ENCODE measurements at places on chromosomes 7 and 10.

- no peak for DNase-seq
Observed at GRCh38 chr10:121574519-121575166, 23.6 kb downstream of the FGFR2 start.

- no peak for DNase-seq
Observed at GRCh38 chr10:4101918-4102654, 317.1 kb upstream of the KLF6 start.

DNA sequence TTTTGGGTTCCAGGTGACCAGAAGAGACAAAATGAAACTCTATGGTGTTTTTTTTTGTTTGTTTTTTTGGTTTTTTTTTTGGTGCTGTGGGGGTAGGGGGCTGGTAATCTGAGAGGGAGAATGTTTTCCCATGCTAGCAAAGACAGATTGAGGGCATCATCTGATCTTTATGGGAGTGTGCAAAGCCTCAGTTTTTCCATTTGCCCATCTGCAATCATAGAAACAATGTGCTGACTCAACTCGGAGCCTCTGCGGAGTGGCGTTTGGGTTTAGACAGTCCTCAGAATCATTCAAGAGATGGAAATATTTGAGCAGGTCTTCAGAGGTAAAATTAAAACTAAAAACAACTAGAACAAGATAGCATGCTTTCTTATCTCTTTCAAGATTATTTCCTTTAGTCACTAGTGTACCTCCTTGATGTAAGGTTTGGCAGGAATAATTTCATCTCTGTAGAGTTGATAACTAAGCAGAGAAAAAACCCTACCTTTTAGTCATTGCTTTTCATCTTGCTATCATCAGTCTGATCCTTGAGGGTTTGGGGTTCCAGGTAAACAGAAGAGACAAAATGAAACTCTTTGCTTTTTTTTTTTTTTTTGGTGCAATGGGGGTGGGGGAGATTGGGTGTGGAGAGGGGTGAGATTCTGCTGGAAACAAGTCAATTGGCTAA, 18.0 kb downstream of the CNNM2 start:
- DNase-seq = no peak

DNA sequence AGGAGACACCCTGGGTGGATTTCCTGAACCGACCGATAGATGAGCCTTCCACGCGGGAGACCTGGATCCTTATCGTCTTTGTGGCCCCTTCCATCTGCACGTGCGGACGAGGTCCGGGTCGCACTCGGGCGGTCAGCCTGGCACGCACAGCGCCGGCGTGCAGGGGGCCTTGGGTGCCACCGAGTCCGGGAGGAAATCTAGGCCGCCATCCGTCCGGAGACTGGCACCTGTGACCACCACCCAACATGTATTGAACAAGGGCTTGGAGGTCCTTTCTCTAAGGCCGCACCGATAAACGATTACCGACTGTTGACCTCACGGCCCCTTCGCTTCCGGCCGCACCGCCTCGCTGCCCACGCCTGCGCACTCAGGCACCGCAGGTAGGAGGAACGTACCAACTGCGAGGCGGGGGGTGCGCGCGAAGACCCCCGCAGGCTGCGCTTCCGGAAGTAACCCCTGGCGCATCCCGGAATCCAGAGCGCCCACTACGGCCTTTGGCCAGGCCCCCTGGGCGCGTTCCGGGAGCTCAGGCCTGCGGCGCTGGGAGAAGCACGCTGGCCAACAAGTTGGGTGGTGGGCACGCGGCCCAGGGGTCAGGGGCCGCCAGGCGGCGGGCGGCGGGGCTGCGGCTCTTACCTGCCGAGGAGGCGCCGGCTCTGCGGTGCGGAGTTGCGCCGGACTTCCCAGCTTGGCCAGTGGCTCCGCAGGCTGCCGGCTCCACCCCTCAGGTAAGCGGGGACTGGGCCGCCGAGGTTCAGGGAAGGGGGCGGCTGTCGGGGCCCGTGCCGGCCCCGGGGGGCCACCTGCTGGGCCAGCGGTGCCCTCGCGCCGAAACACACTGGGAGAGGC, at the start of the genes ACTR3C and LRRC61:
Gene ACTR3C (minus strand): TSS at position 713 of the 849 bp plus-strand sequence. CDS start 28,249 bp downstream, outside the sequence.
Gene LRRC61 (plus strand): TSS at position 523 of the 849 bp plus-strand sequence. CDS start 13,507 bp downstream, outside the sequence.
- peak; percentile 75 for DNase-seq

DNA sequence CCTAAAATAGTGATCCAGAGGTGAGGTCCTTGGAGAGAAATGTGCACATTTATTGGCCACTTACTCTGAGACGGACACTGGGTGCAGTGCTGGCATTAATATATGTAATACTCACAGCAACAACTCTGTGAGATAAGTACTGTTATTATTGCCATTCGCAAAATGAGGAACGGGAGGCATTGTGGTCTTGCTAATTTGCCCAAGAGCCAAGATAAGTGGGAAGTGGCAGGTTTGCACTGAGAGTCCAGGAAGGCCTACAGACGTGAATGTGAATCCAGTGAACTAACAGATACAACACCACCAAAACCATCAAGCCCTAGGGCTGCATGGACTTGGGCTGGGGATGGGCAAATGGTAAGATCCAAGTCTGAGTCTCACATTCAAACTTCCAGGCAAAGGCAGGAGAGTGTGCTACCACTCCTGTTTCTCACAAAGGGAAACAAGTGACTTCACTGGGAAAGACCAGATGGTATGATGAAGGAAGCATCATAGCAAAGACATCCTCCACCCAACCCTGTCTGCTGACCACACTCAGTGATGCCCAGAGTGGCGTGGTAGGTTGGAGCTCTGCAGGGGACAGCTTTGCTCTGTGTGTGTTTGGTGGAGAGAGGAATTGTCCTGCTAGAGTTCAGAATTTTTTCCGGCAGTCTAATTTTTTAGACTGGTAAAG, 19.2 kb downstream of the TMEM273 start:
- DNase-seq = no peak

- DNase-seq = no peak
Observed at GRCh38 chr7:110399421-110399820, 691.5 kb upstream of the LRRN3 start.

- DNase-seq = no peak
Observed at GRCh38 chr7:43630482-43630881, 47.6 kb downstream of the STK17A start.

- peak; percentile 19 for DNase-seq
Observed at GRCh38 chr7:22173685-22174573, 183.0 kb downstream of the RAPGEF5 start.

- DNase-seq = no peak
Observed at GRCh38 chr7:144786079-144786478, 49.8 kb downstream of the TPK1 start.

GRCh38 chr7:139990571-139991268, 72.0 kb downstream of the PARP12 start:
- DNase-seq = no peak

DNA sequence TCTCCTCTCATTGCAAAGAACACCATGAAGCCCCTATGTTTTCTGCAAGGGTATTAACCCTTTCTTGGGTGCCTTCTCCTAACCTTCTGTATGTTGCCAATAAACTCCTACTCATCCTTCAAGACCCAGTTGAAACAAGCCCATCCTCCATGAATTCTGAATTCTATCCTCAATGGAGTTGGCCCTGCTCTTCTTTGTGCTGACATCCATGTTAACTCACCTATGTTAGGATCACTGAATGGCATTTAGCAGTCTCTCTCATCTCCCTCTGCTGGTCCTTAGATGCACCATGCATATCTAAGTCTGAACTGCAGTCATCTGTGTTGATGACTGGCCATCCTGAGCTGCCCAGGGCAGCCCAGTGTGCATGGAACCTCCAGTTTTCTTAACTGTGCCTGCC, 129.8 kb downstream of the BUB3 start:
- no peak for DNase-seq

- DNase-seq = no peak
Observed at GRCh38 chr7:117807676-117808075, 65.6 kb downstream of the CTTNBP2 start.

GRCh38 chr7:79785556-79785955, 332.1 kb upstream of the MAGI2 start:
- no peak for DNase-seq

DNA sequence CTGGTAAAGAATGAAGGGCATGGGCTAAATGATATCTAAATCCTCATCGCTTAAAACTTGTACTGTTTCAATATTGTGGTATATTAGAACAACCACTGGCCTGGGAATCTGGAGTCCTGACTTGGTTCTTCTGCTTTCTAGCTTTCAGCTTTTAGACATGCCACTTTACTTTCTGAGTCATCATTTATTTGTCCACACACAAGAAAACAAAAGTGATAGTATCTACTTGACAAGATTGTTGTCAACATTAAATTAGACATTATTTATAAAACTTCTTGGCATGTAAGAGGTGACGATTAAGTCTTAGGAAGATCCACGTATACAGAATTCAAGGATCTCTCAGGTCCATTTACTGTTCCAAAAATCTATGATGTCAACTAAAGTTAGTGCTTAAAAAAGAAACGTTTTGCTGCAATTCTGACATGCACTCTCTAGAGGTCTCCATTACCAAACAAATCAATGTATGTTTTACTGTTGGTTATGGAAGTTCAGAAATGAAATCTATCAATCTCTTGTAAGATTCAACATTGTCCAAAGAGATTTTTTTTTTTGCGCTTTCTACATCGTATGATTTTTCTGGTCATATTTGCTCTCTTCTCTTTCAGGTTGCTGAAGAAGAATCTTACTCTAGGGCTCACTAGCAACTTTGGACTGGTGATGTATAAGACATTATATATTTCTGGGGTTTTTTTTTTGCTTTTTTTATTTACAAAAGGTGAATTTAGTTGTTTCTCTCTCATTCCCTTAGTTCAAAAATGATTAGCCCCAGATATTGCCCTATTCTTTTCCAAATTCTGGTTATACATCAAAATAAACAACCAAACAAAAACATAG, 53.6 kb upstream of the DYNC1I1 start:
- no peak for DNase-seq

- no peak for DNase-seq
Observed at GRCh38 chr10:102358712-102359382, 36.7 kb upstream of the NFKB2 start.

- no peak for DNase-seq
Observed at GRCh38 chr7:43763183-43763582, 4.7 kb downstream of the BLVRA start.

DNA sequence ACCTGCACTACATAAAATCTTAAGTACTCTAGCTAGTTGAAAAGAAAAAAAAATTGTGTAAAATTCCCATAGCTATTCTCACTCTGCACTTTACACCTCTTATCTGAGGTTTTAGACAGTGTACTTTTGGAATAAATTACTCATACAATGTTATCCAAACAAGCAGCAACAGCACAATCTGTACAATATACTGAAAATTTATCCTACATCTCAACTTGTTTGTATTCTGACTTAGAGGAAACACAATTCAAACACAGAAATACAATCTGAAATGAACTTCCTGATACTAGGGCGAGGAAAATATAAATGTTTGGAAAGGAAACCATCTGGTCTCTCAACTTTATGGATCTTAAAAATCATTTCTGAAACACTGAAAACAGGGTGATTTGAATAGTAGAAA, 381.7 kb downstream of the THSD7A start:
- no peak for DNase-seq

DNA sequence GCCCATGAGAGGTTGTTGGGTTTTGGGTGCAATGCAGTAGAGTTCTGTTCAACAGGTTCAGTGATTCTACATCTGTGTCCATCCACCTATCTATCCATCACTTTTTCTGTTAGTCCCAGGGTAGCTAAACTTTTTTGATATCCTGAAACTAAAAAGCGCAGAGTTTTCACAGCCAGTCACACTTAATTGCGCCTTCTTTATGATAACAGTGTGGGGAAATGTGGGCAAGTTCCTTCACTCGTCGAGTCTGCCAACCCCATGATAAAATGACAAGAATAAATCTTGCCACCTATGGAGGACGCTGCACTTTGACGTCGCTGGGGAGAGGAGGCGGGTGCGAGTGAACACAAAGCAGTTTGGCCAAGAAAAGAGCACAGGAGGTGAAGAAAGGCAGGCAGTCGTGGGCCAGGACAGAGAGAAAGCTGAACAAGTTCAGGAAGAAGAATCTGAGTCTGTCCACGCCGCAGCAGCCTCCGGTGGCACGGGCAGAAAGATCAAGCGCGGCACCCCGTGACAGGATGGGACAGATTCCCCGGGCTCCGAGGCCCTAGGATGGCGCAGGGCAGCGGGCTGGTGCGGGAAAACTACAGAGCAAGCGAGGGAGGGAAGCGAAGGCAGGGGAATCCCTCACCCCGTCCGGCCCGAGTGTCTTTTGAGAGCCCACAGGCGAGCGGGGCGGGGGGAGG, 9.2 kb downstream of the SP8 start:
- DNase-seq = no peak

GRCh38 chr7:30791114-30791513, 19.9 kb downstream of the MINDY4 start:
- DNase-seq = no peak

- DNase-seq = no peak
Observed at GRCh38 chr7:32256376-32256775, 186.2 kb upstream of the PDE1C start.
